ENCODE measurements at places on chromosomes 11 and 22.

- no peak for DNase-seq
Observed at GRCh38 chr22:39182478-39183030, 30.1 kb upstream of the CBX7 start.

GRCh38 chr22:19121631-19122142 is 525 bp downstream of the DGCR2 start:
- peak; percentile 37 for DNase-seq

- DNase-seq: no peak
Observed at GRCh38 chr11:117989351-117990102, 3.3 kb downstream of the IL10RA start.

GRCh38 chr22:28674121-28674563 is 5.5 kb downstream of the TTC28 start:
- DNase-seq: peak; percentile 29

GRCh38 chr22:24455751-24456426 is 28.5 kb downstream of the ADORA2A start:
- no peak for DNase-seq

DNA sequence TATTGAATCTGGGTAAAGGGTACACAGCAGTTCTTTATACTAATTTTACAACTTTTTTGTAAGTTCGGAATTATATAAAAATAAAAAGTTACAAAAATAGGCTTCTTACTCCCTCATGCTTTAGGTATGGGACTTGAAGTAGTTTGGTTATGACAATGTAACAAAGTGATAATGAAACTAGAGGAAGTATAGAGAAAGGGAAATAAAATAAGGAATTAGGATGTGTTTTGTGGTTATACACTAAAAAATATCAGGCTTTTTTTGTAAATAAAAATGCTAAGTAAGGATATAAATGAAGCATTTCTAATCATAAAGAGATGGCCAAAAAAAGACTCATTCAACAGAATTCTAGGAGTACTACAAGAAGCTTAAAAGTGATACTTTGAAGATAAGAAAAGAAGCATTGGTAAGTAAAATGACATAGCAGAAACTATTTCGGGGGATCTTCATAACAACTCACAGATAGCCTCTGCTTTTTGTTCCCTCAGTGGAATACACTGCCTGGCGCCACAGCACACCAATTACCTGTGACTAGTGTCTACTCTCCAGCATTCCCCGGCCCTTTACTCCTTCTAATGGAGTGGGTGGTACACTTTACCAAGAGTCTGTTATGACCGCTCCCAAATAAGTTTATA is 322.7 kb upstream of the PITPNB start:
- DNase-seq: no peak

- no peak for DNase-seq
Observed at GRCh38 chr11:24386546-24387397, 110.1 kb upstream of the LUZP2 start.

GRCh38 chr11:71504531-71504930 is 22.5 kb upstream of the KRTAP5-7 start:
- no peak for DNase-seq

All from stimulated activated CD4-positive, alpha-beta T cell treated with anti-CD3 and anti-CD28 coated beads, Interleukin-15, amount 100 ng/mL, for 24 hours (primary cell).